Fibroblast of lung (primary cell): ENCODE measurements at places on chromosomes 13 and 19. TPM values are rescaled to one million over a fixed set of nuclear protein-coding genes. Genes with fewer than 3 reads are reported as not detected.

DNA sequence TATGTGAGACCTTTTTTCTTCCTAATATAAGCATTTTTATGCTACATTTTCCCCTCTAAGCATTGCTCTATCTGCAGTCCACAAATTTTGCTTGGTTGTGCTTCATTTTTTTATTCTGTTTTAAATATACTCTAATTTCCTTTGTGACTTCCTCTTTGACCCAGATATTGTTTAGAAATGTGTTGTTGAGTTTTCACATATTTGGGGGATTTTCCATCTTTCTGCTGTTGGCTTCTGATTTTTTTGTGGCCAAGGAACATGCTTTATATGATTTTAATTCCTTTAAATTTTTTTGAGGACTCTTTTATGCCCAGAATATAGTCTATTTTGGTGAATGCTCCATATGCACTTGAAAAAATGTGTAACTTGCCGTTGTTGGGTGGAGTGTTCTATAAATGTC is 22.9 kb downstream of the UBAC2 start:
- no peak for DNase-seq

DNA sequence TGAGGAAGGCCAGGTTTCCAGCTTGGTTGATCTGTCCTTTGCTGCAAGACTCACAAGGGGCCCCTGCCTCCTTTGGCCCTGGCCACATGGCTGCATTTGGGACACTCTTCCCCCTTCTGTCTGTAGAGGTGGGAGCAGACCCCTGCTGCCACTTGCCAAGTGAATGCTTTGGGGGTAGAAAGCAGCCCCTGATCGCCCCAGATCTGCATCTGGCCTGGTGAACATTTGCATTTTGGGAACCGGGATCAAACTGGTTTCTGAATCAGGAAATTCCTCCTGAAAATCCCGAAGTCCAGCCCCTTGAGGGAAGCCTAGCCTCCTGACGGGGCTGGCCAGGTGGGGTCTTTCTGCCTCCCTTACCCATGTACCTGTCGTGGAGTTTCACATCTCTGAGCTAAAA is 14.9 kb downstream of the DPF1 start:
- no peak for DNase-seq

- no peak for DNase-seq
These were observed 12.3 kb upstream of the ISYNA1 start for GRCh38 chr19:18450021-18450930.

DNA sequence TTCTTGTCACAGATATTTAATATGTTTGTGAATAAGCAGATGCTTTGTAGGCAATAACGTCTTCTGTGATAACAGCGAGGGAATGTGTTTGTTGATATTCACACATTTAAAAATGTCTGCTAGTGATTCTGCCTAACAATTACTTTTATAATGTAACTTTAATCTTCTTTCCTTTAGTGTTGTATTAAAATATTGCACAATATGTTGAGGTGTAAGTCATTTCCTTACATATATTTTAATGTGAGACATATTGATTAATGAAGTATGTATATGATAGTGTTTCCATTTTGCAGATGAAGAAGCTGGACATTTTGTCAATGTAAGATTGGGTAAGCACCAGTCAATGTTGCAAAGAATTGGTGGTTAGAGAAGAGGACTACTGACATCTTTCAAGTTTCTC is 324.4 kb downstream of the SLITRK1 start:
- no peak for DNase-seq

DNA sequence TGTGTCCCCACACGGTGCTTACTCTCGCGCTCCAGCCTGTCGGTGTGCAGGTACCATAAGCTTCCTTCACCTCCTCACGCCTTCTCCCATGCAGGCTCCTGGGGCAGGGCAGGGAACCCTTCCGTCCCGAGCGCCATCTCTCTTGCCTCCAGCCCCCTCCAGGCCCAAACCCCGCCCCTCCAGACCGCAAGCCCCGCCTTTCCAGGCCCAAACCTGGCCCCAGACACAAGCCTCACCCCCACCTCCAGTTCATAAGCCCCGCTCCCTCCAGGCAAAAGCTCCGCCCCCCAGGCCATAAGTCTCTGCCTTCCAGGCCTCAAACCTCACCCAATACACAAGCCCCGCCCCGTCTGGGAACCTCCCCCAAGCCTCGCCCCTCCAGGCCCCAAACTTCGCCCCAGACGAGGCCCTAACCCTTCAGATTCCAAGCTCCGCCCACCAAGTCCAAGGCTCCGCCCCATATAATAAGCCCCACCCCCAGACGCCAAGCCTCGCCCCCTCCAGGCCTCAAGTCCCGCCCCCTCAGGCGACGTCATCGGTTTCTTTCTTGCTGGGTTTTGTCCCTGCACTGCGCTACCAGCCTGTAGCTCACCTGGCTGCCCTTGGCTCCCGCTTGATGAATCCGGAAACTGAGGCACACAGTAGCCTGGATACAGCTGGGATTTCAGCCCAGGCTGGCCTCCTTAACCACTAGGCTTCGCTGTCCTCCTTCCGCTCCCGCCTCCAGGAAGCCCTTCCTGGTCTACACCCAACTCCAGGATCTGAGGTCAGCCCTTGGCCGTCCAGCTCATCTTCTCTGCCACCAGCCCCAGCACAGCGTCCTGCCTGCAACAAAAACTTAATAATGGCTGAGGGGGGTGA is 16.1 kb downstream of the MKNK2 start:
- DNase-seq: no peak

DNA sequence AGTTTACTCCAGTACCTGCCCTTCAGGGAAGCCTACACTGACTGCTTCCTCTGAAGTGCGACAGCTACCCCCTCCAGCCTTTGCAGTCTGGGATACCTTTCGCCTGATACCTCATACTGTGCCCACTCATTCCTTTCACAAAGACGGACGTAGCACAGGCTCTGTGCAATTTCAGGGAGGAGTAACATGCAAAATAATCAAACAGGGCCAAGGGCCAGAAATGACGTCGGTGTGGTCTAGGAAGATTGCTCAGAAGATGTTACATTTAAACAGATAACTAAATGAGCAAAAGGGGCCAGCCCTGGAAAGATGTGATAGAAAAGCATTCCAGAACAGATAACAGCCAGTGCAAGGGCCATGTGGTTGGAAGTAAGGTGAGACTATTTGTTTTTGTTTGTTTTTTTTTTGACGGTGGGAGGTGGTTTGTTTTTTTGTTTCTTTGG is 6.6 kb upstream of the DDX39A start:
- peak; percentile 61 for DNase-seq

Gene DNAJB1
- 77.3 and 87.7 TPM in 2 replicates for total RNA-seq

- no peak for DNase-seq
These were observed 14.6 kb downstream of the MCF2L start for GRCh38 chr13:112983428-112984196.

- DNase-seq: no peak
These were observed 8.5 kb downstream of the CDX2 start for GRCh38 chr13:27960362-27961226.

GRCh38 chr13:43522788-43523187 is 264.0 kb downstream of the ENOX1 start:
- DNase-seq: peak; percentile 77

Gene NALCN
- total RNA-seq: 0.77 and 1.5 TPM in 2 replicates

- no peak for DNase-seq
These were observed 72.9 kb downstream of the STK24 start for GRCh38 chr13:98504029-98504351.

- DNase-seq: no peak
These were observed 189.3 kb downstream of the TM9SF2 start for GRCh38 chr13:99690426-99691174.

GRCh38 chr19:4933528-4933927 is 24.2 kb downstream of the UHRF1 start:
- DNase-seq: peak; percentile 65

Gene LGALS14
- not detected in 2 replicates for total RNA-seq

Gene DCT
- under 0.01 and 0.17 TPM in 2 replicates for total RNA-seq

DNA sequence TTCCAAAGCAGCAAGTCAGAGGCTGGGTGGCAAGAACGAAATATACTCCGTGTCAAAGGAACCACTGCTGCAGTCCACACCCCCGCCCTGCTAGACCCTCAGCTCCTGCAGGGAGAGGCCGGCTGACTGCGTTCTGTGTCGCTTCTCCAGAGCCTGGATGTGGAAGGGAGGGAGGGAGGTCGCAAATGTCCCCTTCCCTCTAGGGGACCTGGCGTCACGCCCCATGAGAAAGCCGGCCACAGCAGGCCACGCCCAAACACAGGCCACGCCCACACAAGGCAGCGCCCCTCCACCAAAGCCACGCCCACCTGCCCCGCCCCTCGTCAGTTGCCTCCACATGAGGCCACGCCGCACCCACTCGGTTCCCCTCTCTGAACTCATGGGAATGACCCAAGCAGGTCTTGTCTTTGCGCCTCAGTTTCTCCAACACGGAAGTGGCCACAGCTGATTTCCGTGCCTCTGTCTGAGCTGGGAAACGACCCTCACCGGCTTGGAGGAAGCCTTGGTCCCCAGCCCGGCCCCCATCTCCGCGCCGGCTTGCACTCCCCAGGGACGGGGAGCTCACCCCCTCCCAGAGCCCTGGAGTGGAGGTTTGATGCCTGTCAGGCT is 38.4 kb upstream of the TCF3 start:
- DNase-seq: no peak

DNA sequence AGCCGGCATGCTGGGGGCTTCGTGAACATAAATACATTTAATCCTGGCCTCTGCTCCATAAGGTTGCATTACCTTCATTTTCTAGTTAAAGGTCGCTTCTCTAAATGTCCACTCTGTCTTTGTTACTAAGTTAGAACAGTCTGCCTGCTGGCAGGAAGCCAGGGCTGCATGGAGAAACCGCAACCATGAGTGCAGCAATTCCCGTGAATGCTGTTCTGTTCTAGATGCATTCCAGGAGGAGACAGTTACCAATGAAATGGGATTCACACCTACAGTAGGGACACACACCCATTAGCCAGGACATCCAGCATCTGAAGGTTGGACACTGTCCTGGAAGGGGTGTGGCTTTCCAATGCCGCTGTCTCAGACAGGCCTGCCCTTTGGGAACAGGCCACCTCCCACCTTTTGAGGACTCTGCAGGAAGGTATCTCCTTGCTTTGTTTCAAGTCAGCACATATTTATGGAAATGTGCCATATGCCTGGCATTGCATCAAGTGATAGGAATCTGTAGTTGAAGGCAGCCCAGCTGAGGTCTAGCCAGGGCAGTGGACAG is 129.7 kb downstream of the SLC7A1 start:
- DNase-seq: peak; percentile 61

GRCh38 chr13:43295825-43296564 is 272.6 kb downstream of the DNAJC15 start:
- DNase-seq: no peak

- DNase-seq: peak; percentile 23
These were observed 493 bp upstream of the LHFPL6 start for GRCh38 chr13:39603424-39603947.

DNA sequence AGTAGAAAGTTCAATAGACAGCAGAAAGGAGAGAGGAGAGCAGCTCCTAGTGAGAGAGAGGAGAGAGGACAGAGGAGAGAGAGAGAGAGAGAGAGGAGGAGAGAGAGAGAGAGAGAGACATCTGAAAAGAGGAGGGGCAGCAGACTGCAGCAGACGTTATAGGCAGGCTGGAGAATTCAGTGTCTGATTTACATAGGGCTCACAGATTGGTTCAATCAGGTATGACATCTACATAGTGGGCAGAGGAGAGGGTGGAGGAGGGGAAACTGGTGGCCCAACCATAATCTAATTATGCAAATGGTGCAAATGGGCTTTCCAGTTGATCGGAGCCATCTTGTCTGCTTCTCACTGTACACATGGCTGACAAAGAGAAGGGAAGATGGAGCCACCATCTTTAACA is 221.3 kb upstream of the TRPC4 start:
- DNase-seq: no peak

DNA sequence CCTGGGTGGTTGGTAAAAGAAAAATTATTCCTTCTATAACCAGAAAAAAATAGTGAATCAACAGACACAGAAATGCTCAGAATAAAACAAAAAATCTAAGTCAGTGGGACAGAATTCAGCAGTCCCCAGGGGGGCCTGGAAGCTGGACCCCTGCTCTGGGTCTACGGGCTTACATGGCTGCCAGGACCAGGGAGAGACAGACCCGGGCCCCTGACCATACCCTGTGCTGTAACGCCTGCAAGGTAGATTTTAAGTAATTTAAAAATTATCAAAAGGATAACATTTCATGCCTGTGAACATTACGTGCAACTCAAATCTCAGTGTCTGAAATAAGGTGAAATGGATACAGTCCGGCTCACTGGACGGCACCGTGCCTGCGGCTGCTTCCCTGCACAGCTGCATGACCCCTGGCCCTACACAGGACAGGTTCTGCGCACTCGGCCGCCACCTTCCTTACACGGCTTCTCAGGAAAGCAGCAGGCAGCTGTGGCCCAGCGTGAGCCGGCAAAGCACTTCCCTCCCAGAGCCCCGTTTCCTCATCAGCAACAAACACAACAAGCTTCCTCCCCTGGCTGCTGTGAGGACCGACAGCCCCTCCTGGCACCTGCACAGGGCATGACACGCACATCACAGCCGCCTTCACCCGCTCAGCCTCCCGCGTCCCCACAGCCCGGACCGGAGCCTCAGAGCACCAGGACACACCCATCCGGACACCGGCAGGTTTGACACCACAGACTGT is 22.2 kb downstream of the RASA3 start:
- no peak for DNase-seq

Gene ADGRE1
- total RNA-seq: under 0.01 TPM in 1 of 2 replicates, not detected in the other

Gene MED4
- 21.8 and 25.4 TPM in 2 replicates for total RNA-seq

Gene IL11
- 0.66 and 1.0 TPM in 2 replicates for total RNA-seq

Gene CRYL1
- 16.9 and 20.1 TPM in 2 replicates for total RNA-seq

Gene CEACAM21
- total RNA-seq: not detected in 2 replicates

DNA sequence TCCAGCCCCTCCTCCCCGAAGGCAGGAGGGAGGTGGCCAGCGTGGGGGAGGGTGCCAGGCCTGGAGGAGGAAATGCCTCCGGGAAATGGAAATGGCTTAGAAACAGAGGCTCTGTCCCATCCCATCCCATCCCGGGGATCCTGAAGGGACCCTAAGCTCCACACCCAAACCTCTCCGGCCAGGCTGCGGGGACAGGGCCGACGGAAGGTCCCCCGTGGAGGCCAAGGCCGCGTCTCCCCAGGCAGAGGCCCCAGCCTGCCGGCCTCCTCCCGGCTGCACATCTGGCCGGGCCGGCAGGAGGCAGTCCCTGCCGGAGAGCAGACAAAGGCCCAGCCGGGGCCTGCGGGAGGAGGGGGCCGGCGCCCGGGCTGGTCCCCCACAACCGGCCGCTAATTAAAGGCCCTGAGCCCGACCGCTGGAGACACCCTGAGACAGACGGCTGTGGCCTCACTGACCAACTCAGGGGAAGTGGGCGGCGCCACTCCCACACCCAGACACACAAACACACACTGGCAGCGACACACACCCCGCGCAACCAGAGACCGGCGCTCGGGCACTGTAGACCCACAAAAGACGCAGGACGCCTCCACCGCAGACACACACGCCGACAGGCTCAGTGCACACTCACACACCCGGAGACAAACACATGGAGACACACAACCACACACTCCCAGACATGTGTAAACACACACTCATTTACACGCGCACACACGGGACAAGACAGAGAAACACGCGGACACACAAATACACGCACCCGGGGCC is 1.1 kb downstream of the ADAMTS10 start:
- peak; percentile 59 for DNase-seq

GRCh38 chr13:113143466-113144254 is 14.8 kb upstream of the PROZ start:
- DNase-seq: no peak

Gene PROZ
- total RNA-seq: not detected in 2 replicates

GRCh38 chr13:40639221-40639681 is 27.2 kb downstream of the FOXO1 start:
- DNase-seq: peak; percentile 53
